ENCODE measurements at places on chromosomes 7 and 10.

DNA sequence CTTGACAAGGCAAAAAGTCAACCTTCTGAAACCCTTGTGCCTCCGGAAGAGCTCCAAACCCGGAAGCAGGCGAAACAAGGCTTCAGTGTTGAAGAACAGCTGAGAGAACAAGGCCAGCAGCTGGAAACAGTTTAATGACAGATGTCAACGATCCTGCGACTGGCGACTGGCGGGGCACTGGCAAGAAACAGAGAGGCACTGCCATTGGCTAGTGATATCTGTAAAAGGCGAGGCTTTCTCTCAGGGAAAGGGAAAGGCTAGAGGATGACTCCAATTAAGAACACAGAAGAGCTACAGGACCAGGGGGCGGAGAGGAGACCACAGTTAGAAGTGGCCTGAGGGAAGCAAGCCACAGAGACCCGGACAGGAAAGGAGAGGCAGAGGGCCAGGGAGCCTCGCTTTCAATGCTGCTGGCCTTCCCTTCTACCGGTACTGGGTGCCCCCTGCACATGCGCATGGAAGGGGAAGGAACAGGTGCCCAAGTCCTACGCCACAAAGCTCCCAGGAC lies 19.4 kb downstream of the ITGB1 start:
- peak; percentile 29 for DNase-seq

DNA sequence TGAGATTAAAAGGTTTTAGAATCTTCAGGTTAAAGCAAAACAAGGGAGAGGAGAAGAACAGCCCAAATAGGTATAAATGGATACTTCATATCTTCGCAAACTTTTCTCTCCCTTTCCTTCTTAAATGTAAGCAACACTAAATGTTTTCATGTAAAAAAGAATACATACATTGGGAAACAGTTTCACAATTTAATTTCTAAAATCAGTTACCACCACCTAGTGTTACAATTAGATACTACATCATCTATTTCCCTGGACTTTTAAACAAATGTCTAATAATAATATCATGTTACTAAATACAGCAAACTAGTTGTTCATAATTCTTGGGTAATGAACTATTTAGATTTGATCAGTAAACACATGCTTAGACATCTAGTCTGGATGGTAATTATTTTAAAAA lies 35.8 kb downstream of the MINDY3 start:
- DNase-seq, result peak; percentile 1

GRCh38 chr10:1571587-1572237 lies 165.6 kb downstream of the ADARB2 start:
- no peak for DNase-seq

DNA sequence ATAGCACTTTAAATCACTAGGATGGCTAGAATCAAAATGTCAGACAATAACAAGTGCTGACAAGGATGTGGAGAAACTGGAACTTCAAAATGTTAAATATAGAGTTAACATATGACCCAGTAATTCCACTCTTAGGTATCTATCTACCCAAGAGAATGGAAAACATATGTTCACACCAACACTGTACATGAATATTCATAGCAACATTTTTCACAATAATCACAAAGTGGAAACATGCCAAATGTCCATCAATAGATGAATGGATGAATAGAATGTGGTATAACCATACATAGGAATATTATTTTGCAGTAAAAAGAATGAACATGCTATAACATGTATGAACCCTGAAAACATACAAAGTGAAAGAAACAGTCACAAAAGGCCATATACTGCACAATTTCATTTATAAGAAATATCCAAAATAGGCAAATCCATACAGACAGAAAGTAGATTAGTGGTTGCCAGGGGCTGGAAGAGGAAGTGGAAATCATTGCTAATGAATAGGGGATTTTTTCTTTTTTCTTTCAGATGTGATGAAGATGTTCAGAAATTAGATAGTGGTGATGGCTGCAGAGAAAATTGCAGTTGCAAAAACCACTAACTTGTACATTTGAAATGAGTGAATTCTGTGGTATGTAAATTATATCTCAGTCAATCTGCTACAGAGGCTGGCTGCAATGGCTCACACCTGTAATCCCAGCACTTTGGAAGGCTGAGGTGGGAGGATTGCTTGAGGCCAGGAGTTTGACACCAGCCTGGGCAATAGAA lies 93.0 kb downstream of the CPVL start:
- no peak for DNase-seq

GRCh38 chr7:101550641-101551541 lies 78.2 kb downstream of the MYL10 start:
- DNase-seq, result no peak

GRCh38 chr7:14270099-14270498 lies 280.6 kb upstream of the ETV1 start:
- DNase-seq, result no peak

DNA sequence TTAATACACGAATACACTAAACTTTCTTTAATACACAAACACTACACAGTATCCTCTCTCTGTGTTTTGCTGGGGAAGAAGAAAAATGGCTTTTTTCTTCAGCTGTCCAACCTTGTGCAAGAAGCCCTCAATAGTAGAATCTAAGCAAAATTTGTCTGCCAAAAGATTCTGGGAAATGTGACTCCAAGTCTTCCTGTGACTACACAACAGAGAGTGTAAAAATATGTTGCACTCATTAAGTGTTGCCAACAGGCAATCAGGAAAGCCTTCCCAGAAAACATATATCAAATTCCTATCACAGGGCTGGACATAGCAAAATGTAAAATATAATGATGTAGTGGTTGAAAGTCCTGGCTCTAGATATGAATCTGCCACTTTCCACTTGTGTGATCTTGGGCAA lies 825.1 kb upstream of the ZWINT start:
- no peak for DNase-seq

DNA sequence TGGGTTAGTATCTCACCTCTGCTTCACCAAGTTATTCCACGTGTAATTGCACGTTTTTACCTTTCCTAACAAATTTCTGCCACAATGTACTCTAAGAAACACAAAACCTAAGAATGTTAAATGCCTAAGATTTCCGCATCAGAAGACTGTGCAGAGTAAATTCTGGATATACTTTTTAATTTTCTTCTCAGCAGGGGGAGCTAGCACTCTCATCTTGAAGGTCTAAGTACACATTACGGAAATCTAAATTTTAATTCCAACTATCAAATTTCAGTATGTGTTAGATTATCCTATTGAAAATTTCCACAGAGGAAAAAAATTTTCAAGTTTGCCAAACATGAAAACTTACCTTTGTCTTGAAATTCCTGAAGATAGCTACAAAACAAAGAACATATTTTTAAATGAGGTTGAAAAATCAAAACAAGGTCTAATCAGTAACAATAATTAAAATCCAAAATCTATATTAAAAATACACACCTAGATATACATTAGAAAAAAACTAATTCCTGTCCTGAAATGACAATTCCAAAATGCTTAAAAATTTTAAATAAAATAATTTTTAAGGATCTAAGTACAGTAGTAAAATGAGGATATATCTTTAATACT lies 10.5 kb downstream of the SKAP2 start:
- peak; percentile 56 for DNase-seq

- no peak for DNase-seq
Measured at GRCh38 chr7:4763091-4763793, 12.2 kb upstream of the AP5Z1 start.

DNA sequence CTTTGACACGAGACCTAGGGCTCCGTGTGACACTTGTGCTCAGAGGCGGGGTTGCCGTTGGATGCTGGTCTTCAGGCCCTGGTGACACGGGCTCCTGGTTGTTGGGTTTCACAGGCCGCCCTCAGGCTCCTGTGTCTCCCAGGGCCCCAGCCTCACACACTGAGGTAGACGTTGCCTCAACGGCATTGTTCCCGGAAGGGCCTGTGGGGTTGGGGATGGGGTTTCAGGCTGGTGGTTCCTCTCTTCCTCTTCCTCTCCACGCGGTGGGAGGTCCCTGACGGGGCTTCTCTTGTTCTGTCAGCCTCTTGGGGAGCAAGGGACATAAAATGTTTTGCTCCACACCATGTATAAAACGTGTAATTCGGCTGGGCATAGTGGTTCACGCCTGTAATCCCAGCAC lies 125.1 kb downstream of the TRRAP start:
- DNase-seq, result no peak

- DNase-seq, result no peak
Measured at GRCh38 chr10:47425813-47426419, 41.8 kb upstream of the ZNF488 start.

DNA sequence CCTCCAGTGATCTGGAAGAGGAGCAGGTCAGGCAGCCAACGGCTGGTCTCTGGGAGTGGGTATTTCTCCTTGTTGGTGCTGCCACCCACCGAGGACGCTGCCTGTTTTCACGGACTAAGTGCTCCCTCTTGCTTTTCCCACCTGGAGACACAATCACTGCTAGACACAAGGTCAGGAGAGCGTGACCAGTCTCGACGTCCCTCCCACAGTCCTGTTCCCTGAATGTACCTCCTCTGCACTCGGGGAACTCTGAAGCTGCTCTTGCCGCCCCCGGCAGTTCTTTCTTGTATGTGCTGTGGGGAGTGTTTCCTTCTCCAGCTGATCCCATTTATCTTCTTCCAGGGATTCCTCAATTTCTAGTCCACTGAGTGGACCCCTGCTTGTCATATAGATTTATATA lies 89.4 kb downstream of the CYTH3 start:
- DNase-seq, result no peak

DNA sequence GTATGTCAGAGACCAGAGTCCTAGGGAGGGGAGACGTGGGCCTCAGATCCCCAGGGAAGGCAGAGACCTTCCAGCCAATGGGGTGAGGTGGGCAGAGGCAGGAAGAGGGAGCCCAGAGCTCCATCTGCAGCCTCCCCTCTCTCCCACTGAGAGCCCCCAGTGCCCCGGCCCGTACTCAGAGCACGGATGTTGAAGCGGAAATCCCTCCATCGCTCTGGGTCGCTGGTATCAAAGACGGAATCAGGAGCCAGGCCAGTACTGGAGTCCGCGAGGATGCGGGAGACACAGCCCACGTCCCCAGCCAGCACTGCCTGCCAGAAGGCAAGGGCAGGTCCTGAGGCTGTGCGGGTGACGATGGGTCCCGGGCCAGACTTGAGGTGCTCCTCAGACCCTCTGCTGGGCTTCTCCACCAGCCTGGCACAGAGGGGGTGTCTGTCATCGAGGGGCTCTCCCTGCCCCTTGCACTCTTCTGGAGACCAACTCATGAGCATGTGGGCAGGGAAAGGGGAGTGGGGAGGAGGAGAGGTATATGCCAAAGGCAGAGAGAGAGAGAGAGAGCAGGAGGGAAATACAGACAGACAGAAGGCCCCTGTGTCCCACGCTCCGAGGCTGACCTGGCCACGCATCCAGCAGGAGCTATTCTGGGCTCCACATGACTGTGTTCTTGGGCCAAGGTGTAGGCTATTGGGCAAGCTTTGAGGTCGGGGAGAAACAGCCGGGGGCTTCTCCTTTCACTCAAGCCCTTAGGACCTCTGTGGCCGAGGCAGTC lies at the start of gene ASB10:
TSS of gene ASB10 (minus strand) at position 611 of the 769 bp plus-strand sequence. CDS start at position 491, 120 bp downstream.
- no peak for DNase-seq

DNA sequence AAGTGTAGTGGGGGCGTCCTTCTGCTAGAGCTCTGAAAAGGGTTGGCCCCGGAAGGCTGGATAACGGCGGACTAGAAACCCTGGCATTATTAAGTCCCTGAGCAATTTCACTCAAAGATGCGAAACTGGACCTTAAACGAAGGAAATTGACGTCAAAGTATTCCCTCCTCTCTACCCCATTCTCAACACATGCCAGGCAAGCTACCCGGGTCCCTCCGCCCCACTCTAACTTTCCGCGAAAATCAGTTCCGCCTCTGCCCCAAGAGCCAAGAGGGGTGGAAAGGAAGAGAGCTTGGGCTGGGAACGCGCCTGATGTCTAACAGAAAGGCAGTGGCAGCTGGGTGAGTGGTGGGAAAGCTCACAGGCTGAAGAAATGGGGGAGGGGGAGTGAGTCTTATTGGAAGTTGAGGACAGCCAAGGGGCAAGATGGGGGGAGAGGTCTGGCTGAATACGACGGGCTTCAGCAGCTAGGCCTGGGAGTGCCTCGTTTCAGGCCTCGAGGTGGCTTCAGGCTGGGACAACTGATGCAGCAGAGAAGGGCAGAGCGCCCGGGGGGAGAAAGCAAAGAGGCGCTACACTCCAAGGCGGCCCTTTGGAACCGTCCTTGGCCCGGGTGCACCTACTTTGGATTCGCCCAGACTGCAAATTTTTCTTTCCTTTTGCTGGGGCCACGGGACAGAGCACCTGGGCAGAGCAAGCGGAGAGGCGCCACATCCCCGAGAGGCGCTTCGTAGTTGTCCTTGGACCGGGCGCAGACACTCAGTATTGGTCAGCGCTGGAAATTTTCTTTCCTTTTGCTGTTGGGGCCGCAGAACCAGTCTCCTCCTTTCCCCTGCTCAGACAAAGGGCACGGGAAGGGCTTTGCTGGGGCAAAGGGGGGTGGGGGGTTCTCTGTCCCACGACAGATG lies 2.0 kb upstream of the FEZF1 start:
- peak; percentile 78 for DNase-seq

DNA sequence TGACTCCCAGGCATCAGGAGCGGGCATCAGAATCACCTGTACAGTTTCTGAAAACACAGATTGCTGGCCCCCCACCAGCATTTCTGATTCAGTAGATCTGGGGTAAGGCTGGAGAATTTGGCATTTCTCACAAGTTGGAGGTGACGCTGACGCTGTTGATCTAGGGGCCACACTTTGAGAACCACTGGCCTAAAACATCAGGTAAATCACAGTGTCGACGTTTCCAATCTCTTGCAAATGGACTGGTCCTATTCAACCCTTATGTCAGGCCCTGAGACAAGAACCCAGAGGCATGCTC lies 564.0 kb downstream of the KCNMA1 start:
- DNase-seq, result no peak

DNA sequence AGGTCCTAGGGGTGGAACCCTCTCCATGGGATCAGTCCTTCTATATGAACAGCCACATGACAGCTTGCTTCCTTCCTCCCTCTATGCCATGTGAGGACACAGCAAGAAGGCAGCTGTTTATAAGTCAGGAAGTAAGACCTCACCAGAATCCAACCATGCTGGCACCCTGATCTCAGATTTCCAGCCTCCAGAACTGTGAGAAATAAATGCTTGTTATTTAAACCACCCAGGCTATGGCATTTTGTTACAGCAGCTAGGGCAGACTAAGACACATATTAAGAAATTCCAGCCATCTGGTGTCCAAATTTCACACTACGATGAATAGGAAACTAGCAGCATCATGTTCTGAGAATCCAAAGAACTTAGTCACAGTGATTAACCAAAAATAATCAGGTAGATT lies 140.1 kb downstream of the ZFAND4 start:
- DNase-seq, result peak; percentile 32

- DNase-seq, result no peak
Measured at GRCh38 chr7:100033526-100033925, 16.0 kb upstream of the ZSCAN21 start.

DNA sequence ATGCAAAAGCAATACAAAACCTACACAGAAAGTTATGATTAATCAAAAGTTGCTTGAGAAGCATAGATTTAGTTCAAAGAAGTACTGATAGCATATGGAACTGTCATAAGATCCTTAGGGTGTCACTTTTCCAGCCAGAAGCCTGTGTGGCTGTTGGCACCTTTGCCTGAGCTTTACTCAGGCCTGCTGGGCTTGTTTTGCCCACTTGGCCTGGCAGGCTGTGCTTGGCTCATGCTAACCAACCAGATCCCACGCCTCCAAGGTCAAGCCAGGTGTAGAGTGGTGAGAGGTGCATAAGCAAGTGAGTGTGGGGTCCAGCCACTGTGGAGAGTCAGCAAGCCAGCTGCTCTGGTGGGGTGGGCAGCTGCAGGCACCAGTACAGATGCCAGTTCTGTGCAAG lies 12.0 kb upstream of the LIPA start:
- DNase-seq, result no peak

- DNase-seq, result no peak
Measured at GRCh38 chr7:69622014-69622835, 23.9 kb downstream of the AUTS2 start.

- DNase-seq, result no peak
Measured at GRCh38 chr7:33477719-33478480, 348.5 kb downstream of the BBS9 start.

GRCh38 chr7:50197549-50197948 lies 104.5 kb upstream of the ZPBP start:
- DNase-seq, result no peak

All from NCI-H2171 treated with DMSO at 0.1 percent for 48 hours (cell line).